ENCODE measurements at places on chromosomes 2 and 18. TPM values are rescaled to one million over a fixed set of nuclear protein-coding genes. Genes with fewer than 3 reads are reported as not detected.
A peak's percentile ranks its signal among the peaks of the same experiment; 100 is the strongest.

DNA sequence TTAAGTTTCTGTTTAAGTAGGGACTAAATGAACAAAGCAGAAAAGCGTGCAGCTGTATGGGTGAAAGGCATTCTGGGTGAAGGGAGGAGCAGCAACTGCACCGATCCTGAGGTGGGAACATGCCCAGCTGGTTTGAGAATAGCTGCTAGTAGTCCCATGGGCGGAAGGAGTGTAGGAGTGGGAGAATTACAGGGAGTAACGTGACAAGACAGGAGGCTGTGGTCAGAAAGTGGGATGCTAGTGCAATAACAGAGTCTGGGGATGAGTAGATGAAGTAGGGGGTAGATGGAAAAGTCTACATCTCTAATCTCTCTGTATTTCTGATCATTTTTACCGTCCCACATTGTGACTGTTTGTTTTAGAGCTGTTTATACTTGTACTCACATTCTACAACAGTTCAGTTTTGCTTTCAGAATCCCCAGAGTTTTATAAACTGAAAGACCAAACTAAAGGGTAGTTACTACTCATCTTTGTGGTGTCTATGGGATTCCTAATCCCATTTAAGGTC lies 118.9 kb downstream of the LCLAT1 start:
- no peak for DNase-seq

DNA sequence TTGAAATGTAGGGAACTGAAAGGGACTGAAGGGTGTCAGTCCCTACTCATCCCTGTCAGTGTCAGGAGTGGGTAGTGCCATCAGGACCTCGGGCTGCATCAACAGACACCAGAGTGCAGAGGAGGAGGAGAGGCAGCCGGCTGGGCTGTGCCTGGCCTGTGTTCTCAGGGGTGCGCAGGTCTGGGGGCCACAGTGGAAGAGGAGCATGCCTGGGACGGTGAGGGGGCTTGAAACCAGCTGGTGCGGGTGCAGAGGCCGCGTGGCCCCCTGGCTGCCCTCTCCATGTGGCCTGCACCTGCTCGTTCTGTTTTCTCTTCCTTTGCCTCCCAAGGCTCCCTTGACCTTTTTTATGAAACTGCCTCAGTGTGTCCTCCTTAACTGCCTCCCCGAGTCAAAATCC lies 41.3 kb downstream of the NTSR2 start:
- no peak for DNase-seq

GRCh38 chr2:218663901-218664300 lies 4.4 kb downstream of the BCS1L start:
- DNase-seq, result no peak

GRCh38 chr2:10647886-10648605 lies 41.7 kb downstream of the NOL10 start:
- DNase-seq, result no peak

- no peak for DNase-seq
Observed at GRCh38 chr2:206275312-206276055, 1.0 kb downstream of the ZDBF2 start.

- DNase-seq, result peak; percentile 86
Observed at GRCh38 chr2:29011418-29012060, 30.4 kb downstream of the TOGARAM2 start.

GRCh38 chr2:181005809-181006208 lies 25.4 kb downstream of the UBE2E3 start:
- no peak for DNase-seq

DNA sequence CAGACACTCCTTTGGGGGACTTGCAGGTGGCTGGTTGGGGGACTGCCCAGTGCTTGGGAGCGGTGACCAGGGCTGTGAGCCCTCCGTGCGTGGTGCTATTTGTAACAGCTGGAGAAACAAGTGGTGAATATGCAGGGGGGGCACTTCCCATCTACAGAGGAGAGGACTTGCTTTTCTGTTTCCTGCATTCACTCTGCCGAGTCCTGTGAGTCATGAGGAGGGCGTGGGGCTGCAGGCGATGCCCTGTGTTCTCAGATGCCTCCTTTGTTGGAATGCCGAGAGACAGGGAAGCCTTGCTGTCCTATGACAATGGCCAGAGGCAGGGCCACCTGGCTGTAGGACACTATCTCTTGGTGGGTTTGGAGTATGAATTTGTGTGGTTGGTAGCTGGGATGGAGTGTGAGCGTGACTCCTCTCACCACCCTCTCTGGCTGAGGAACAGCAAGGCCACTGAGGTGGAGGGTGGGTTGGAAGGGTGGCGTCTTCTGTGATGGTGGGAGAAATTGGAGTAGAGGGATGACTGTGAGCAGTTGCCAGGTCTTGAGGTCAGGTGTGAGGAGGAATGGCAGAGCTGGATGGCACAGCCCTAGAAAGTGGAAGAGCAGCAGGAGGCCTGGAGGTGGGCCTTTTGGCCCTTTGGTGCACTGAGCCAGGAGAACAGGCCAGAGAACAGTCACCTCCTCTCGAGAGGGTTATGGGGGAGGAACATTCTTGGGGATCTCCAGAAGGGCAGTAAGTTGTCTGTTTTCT lies 24.3 kb downstream of the FHOD3 start:
- peak; percentile 46 for DNase-seq

DNA sequence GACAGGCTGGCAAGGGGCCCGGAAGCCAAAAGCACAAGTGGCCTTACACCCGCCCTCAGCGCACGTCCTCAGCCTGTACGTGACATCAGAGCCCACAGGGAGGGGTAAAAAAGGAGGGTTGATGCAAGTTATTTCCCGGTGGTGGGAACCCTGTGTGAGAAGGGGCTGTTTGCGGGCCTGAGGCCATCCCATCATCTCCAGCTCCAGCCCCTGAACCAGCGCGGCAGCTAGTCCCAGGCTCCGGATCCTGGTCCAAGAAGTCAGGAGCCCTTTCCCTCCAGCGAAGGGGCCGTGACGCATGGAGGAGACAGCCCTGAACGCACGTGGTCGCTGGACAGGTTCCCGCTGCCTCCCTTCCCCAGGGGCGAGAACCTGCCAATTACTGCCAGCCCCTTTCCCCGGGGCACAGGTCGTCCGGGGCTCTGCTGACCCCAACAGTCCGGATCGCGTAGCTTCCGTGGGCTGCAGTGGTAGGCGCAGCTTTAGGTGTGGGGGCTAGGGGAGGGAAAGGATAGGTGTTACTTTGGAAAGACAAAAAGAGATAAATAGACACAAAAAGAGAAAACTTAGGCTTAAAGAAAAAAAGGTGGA lies 1.3 kb upstream of the LRP2 start:
- no peak for DNase-seq

DNA sequence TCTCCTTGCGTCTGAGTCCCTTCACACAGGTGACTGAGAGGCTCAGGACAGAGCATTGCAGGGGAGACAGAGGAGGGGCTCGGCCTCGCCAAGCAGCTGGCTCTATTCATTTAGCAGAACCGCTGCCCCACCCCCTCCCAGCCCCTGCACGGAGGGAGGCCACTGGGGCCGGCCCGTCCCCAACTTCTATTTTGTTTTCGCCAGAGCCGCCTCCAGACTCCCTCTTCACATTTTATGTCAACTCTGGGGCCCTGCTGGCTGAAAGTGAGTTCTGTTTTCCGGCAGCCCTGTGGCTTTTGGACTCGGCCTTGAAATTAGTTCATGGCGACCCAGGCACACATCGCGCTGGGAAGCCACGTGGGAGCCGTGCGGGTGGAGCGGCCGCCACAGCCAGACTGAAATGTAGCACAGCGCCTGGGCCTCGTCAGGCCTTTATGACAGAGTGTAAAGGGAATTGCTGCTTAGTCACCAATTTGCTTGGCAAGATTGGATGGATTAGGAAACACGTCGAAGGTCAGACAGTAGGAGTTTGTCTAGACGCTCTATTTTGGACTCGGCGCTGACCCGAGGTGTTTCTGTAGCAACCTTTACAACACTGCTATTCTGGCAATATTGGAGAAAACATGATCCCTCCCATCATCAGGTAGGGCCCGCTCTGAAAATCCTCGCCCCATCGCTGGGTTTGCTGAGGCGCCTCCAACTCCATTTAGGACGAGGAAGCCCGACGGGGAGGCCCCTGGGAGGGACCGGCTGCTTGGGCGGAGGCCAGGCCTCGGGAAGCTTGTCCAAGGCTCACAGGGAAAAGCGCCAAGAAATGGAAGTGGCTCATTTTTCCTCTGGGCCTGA lies 90.7 kb upstream of the CTDP1 start:
- DNase-seq, result peak; percentile 96

DNA sequence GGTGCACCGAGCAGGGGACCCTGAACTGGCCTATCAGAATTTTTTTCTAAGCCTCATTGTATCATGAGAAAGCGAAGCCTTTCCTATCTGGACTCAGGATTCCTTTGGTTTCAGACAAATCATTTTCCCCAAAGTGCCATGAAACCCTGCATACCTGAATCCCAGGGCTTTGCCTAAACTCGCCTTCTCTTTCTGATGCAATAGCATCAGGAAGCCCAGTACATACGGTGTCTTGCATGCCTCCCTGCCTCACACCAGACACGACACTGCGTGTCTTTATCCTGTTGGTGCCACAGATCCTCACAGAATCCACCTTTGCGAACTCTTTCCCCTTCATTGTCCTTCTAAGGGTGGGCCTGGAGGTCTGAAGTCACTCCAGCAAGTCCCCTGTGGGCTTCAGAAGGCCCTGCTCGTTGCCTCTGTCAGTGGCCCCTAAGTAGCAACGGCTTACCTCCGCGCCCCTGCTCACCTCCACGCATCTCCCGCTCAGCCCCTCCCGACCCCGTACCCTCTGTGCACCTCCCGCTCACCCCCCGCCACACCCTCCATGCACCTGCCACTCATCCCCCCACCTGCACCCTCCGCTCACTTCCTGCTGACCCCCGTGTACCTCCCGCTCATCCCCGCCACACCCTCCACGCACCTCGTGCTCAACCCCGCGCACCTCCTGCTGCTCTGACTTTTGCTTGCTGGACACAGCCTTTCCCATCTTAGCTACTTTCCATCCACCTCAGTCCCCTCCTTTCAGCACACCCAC lies 83.4 kb downstream of the TPGS2 start:
- no peak for DNase-seq

- no peak for DNase-seq
Observed at GRCh38 chr2:156800065-156800653, 364.0 kb downstream of the GPD2 start.

DNA sequence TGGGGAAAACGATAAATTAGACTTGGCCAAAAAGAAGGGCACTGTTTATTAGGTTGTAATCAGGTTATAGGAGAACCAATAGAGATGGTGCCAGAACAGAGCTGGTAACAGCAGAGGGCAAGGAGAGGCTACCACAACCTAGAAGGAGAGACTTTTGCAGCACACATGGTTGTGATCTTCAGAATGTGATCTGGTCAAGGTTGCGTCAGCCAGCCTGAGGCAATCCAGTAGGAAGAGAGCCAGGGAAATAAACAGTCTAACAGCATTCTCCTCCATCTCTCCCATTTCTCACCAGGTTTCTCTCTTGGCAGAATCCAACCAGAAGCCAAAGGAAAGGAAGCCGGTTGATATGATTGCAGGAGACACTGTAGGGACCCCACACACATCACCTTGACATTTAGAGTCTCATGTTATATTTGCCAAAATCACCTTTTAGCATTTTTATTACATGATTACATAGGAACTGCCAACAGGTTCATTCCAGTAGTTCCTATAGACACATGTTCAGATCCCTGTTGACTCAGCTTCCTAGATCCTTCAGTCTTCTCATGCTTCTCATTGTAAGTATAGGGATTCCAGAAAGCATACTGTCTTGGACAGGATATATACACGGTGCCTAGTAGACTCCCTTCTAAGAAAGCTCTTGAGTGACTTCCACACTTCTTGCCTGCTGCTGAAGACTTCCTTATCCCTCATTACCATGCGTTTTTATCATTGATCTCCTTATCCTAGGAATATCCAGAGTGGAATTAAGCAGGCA lies 17.6 kb upstream of the SPATS2L start:
- DNase-seq, result no peak

DNA sequence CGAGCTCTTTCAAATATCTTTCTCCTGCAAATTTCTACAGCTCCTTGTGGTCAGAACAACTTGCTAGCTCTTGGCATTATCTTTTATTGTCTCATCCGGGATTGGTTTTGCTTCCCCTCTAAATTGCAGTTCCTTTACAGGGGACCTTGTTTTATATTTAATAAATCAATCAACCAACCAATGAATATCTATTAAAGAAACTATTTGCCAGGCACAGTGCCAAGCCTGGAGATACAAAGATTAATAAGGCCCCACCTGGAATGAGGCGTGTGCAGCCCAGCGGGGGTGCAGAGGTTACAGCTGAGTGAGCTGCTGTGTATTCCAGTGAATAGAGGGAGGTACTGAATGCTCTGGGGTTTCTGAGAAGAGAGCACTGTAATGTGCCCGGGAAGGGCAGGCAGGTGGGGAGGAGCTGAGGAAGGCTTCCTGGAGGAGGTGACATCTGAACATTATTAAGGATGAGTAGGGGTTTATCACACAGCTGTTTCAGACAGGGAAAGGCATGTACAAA lies 51.8 kb downstream of the LIPG start:
- DNase-seq, result no peak

DNA sequence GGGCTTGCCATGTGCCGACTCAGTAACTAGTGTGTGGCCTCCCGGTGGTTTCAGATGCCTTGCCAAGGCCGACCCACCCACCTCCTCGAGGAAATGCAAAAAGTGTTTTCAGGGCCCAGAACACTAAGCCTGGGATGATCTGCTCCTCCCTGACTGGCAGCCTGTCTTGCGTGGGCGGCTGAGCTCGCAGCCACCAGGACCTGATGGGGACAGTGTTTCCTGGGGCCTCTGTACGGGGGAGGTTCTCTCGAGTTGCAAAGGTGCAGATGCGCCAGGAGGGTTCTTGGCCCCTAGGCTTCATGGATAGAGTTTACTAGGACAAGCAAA lies 85.2 kb downstream of the GLI2 start:
- DNase-seq, result no peak

DNA sequence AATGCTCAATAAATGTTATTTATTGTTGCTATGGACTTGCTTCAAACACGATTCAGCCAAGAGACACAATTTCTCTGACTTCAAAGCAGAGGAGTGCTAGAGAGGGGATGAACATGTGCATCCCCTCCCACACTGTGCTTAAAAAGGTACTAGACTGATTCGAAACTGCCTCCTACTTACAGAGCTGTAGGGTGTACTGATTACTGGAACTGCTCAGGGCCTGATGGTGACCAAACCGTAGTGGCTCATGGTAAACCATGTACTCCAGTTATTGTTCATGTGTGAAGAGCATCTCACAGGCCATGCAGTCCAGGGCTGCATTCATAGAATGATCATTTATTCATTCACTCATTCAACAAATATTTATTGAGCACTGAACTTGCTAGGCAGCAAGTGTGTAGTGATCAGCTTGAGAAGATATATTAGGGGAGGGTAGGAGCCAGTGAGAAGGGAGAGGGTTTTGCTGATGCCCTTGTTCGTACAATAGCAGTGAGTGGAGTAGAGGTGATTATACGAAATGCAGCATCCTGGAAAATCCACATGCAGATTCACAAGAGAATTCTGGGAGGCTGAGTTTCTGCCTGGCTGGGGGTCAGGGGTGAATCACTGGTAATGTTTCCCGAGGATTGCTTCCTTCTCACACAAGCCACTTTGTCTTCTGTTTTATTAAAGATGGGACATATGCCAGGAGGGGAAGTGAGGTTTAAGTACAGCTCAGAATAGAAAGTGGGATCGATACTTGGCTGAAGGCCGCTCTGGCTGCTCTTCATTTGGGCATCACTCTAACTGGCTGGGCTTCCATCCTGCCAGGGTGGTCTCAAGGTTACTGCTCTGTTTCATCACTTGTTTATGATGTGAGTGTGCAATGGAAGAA lies 245.4 kb downstream of the RAD51AP2 start:
- DNase-seq, result no peak

GRCh38 chr2:23850564-23851256 lies 76.2 kb downstream of the ATAD2B start:
- no peak for DNase-seq

Gene CHN1
- 4.1 TPM for total RNA-seq

Gene CTAGE1
- 0.08 TPM for total RNA-seq

Gene LYPD6B
- total RNA-seq, result 0.28 TPM

Gene ALPG
- total RNA-seq, result not detected

Gene CNGA3
- total RNA-seq, result not detected

Gene NEB
- total RNA-seq, result 136 TPM

Gene ATG16L1
- 16.7 TPM for total RNA-seq

Gene HNMT
- total RNA-seq, result 8.0 TPM

All from right atrium auricular region (tissue), 2 donors.